Stimulated activated CD4-positive, alpha-beta T cell treated with anti-CD3 and anti-CD28 coated beads, Interleukin-12 subunit alpha, Interleukin-12 subunit beta, amount 100 ng/mL, for 24 hours (primary cell): ENCODE measurements at places on chromosomes 4 and X.

GRCh38 chr4:85861064-85861765 lies 386.3 kb downstream of the ARHGAP24 start:
- DNase-seq = no peak

GRCh38 chr4:135072553-135072952 lies 871.0 kb upstream of the PABPC4L start:
- DNase-seq = no peak

DNA sequence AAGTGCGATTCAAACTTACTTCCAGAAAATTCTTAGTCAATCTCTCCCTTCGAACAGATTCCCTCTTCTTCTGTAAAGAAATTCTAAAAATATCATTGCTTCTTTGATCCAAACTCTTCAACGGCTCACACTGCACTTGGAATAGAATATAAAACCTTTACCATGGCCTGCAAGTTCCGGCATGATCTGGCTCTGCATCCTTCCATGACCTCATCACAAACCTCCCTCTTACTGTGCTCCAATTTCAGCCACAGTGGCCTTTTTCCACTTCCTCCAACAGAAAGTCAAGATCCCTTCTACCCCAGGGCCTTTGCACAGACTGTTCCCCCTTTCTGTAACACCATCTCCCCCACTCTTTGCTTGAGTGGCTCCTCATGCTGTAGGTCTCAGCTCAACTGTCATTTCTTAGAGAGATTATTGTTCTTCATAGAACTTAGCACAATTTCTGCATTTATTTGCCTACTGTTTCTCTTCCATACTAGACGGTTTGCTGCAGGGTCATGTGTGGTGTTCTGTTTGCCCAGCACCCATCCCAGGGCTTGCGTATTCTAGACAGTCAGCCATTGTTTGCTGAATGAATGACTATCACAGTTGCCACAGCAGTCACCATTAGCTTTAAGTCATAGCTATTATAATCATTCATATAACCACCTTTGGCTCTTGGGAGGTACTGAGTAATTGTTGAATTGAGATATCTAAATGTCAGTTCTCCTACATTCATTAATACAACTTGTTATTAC lies 1.9 kb upstream of the STOX2 start:
- no peak for DNase-seq

DNA sequence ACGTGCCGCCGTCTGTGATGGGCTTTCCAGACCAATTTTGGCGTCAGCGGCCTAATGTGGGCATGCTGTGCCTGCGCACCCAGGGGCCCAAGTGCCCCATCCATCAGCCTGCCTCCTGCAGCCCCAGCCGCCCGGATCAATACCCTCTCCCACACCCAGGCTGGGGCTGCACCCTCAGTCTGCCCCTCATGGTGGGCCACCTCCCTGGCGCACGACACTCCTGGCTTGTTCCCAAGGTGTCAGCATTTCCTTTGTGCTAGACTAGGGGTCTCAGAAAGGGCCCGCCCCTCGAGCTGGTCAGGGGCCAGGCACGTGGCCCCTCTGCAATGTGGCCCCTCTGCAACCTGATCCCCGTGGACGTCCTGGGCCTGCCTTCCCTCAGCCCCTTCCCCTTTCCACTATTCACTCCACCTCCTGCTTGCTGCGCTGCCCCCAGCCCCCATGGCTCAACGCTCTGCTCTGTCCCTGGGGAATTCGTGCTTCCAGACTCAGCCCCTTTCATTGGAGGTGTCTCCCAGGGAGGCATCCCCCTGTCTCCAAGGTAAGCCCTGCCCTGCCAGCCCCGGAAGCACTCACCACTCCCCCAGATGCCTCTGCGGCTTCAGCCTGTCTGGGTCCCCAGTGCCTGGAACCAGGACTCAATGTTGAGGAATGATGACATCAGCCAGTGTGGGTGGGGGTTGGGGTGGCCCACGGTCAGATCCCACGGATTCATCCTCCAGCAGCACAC lies 130.8 kb downstream of the HMX1 start:
- DNase-seq = no peak

GRCh38 chr4:184514121-184514988 lies 40.0 kb upstream of the IRF2 start:
- peak; percentile 35 for DNase-seq
